CD8-positive, alpha-beta memory T cell (primary cell): ENCODE measurements at places on chromosomes 6 and 20.

- DNase-seq, result no peak
Measured at GRCh38 chr20:11447371-11448100, 470.2 kb upstream of the BTBD3 start.

DNA sequence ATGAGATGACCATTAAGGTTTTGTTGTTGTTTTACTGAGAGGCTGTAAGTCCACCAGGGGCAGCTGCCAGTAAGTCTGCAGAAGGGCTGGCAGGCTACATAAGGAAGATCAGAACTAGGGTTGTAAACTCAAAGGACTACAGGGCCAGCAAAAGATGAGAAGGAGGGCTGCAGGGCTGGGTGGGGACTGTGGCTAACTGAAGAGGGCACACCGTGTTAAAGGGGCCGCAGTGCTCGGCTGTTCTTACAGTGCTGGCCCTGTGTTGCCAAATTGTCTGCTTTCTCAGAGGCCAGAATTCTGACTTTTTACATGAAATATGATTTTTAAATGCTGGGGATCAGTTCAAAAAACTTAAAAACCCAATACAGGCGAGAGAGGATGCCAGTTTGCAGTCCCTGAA, 25.5 kb upstream of the ZNF318 start:
- no peak for DNase-seq

DNA sequence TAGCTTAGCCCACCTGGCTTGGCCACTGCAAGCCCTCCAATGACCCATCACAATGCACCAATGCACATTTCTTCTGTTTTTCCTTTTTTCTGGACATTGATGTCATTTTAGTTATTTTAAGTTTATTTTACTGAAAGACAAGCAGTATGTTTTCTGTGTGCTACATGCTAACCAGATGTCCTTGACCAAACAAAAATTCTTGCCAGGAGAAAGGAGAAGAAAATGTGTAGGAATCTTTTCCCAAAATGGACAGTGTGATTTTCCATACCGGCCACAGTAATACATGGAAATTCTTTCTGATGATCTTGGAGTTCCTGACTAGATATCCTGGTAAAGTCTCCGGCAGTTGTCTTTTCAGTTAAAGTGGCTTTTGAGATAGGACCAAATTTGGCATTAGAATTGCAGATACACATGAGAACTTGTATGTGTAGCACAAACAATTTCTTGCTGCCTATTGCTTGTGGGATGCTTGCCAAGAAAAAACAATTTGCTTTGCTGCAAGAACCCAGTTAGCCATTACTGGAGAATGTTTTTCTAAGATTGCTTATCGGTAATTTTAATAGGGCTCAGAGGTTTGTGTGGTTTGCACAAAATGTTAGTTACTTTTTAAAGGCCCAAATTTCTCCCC, 696.5 kb upstream of the CITED2 start:
- no peak for DNase-seq

DNA sequence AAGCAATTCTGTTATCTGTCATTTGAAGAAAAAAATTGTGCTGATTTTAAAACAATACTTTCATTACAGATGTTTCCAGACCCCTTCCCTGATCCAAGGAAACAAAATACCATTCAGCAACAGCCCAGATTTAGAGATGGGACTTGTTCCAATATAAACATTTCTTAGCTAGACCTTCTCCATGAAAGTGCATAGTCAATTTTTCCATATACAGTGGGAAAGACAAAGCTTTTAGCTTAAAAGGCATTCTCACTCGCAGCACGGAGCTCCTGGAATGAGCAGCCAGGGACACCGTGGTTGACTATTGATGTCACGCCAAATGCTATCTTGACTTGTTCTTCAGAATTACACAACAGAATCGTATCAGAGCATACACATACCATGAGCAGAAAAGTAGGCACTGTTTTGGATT, 21.5 kb downstream of the LAMA4 start:
- DNase-seq, result no peak

GRCh38 chr6:116408491-116408890, 37.7 kb downstream of the DSE start:
- DNase-seq, result no peak
